NCI-H69 (cell line): ENCODE measurements at places on chromosomes 1 and 21.

- no peak for DNase-seq
These were observed 186.5 kb upstream of the VAMP3 start for GRCh38 chr1:7584643-7585042.

DNA sequence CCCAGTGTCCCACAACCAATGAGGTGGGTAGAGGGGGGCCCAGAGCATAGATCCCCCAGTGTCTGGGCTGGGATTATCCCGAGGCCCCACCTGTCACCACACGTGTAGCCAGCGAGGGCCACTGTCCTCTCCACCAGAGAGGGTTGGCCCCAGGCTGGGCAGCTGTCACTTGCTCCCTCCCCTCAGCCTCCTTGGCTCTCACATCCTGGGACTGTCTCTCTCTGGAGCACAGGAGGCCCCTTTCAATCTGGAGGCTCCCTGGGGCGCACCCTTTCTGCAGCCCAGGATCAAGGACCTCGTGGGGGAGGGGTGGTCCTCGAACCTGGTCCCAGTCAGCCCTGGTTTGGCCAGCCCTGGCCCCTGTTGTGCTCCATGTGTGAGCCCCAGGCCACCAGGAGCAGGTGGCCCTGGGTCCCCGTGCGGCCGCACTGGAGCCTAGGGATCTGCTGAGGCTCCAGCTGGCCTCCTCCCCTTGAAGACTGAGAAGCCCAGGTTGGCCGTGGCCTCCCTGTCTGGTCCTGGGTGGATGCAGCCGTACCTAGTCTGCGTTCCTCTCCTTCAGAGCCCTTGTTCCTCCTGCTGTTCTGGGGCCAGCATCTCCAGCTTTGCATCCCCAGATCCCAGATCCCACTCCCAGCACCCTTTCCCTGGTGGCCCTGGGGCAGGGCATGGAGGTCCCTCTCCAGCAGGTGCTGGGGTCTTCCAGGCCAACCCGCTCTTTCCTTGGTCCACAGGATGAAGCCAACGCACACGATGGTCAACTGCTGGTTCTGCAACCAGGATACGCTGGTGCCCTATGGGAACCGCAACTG lies 6.7 kb downstream of the TMEM201 start:
- DNase-seq: no peak

GRCh38 chr1:239170828-239171227 lies 215.5 kb upstream of the CHRM3 start:
- no peak for DNase-seq

DNA sequence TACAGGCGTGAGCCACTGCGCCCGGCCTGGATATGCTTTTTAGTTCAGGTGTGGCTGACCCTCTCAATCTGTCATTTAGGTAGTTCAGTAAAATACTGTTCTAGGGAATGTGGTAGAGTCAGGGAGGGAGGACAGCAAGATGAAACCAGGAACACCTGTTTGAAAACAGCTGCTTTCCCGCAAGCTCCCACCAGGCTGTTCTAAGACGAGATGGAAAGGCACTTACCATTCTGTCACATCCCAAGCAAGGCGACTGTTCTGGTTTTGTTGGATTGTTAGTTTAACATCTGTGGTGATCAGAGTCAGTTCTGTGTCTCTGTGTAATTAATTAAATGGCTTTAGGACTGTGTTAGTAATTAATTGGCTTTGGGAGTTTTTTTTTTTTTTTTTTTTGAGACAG lies 2.9 kb downstream of the CHAF1B start:
- peak; percentile 19 for DNase-seq

GRCh38 chr1:15408890-15409387 lies 749 bp upstream of the EFHD2 start:
- no peak for DNase-seq

DNA sequence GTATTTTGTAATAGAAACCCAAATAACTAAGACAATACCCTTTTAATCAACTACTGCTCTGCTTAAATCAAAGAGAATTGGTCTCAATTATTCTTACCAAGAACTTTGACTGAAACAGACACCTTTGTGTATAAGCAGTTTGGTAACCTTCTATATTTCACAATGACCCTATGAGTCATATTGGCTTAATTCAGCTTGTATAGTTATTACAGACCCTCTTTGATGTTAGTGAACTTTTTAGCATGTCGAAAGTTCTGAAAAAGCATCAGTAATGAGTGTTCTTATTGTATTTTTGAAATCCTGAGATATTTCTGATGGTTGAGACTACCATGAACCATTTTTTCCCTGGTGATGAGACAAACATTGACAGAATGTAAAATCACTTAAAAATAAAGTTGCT lies 43.3 kb upstream of the RABGAP1L start:
- no peak for DNase-seq

GRCh38 chr1:219109424-219110018 lies 64.2 kb upstream of the LYPLAL1 start:
- DNase-seq: no peak

DNA sequence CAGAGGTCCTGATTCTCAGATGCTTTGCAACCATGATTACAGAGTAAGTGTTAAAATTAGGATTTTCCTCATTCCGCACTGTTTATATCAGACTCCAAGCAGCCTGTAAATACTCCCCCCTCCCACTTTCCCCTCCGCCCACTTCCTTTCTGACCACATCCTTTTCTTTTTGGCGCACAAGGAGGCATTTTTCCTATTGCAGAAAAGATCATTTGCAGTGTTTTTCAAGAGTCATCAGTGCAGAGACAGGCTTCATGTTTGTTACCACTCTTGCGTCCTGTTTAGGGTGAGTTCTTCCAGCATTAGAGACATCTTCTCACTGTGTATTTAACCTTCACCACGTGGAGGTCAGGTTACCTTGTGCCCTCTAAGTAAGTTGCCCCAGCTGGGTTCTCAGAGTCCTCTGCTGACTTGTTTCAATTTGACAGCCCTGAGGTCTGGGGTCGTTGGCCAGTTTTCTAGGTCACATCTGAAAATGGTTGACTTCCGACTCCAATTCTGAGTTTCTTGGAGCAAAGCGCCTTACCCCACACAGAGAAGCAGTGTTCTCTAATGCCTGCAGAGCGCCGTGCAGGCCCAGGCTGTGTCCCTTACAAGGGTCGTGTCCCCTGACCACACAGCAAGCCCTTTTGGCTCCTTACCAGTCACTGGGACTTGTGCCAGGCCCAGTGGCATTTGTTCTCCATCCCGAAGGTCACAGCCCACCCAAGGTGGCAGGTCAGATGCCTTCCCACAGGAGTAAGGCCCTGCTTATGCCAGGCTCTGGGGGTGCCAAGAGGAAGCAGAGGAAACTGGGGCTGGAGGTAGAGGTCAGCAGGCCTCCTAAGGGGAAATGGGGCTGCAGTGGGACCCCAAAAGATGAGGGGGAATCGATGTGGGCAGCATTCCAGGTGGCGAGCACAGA lies 85.6 kb downstream of the FAM78B start:
- DNase-seq: no peak

DNA sequence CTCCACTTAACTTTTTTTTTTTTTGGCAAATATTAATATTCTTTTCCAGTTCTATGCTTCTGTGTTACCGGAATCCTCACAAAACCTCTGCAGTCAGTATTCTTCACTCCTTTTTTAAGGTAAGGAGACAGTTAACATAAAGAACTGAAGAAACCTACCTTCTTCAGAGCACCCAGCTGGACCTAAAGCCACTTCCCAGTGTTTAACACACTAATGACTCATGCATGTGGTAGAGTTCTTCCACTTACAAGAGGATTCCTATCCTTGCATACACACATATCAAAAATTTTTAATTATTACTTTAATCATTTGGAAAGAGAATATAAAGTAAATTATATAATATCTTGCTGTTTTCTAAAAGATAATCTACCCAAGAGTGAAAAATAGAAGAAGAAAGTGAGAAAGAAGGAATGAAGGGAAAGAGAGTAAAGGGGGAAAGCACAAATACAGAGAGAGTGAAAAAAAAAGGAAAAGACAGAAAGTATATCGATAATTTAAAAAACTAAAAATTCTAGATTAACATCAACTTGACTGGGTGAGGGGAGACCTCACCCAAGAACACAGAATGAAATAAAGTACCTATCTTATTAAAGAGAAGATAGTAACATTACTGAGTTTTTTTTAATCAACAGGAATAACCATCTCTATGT lies 54.9 kb downstream of the ENAH start:
- DNase-seq: no peak

- DNase-seq: no peak
These were observed 21.6 kb downstream of the URB1 start for GRCh38 chr21:32370998-32371766.

GRCh38 chr1:109371341-109371739 lies 26.4 kb downstream of the SORT1 start:
- DNase-seq: no peak

DNA sequence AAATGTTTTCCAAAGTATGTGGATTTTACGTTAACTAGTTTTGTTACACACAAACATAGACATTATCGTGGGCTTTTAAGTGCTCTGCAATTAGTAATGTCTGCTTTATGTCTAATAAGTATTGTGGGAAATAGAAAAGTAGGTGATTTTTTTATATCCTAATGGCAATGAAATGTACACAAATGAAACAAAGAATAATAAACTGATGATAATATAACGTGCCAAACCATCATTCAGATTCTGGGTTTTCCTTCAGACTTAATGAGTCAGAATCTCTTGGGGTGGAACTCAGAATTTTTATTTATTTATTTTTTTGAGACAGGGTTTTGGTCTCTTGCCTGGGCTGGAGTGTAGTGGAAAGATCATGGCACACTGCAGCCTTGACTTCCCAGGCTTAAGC lies 2.0 kb downstream of the TMEM183A start:
- DNase-seq: no peak

GRCh38 chr1:145972580-145972979 lies 8.1 kb downstream of the POLR3GL start:
- no peak for DNase-seq

GRCh38 chr1:163144418-163144817 lies 58.3 kb downstream of the RGS5 start:
- peak; percentile 81 for DNase-seq

- DNase-seq: peak; percentile 14
These were observed 83.3 kb downstream of the FNBP1L start for GRCh38 chr1:93531193-93531592.

GRCh38 chr1:227356620-227357146 lies 38.4 kb upstream of the CDC42BPA start:
- peak; percentile 55 for DNase-seq

GRCh38 chr21:41410361-41410760 lies 15.7 kb upstream of the MX1 start:
- DNase-seq: no peak

DNA sequence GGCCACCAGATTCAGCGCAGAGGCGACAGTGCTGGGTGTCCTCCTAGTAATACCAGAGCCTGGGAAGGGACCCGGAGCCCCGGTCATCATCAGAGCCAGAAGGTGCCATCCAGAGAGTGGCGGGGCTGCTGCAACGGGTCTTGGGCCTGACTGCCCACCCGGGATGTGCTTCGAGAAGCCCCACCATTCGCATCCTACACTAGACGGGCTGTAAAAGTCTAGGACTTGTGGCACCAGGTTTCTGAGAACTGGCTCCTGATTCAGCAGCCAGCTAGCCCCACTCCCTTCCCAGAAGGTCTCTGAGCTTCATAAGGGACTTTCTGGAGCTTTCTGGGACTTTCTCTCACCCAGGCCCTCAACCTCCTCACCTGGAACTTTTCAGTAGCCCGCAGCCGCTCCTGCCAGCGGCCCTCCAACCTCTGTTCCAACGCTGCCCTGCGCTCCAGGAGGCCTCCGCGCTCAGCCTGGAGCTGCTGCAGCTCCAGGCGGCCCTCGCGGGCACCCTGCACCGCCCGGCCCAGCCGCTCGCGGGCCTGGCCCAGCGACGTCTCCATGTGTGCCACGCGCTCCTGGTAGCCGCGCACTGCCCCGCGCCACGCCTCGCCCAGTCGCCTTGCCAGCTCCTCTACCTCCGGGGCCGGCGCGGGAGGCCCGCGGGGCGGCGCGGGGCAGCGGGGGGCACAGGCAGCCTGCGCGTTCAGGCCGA lies 940 bp downstream of the NES start:
- no peak for DNase-seq

DNA sequence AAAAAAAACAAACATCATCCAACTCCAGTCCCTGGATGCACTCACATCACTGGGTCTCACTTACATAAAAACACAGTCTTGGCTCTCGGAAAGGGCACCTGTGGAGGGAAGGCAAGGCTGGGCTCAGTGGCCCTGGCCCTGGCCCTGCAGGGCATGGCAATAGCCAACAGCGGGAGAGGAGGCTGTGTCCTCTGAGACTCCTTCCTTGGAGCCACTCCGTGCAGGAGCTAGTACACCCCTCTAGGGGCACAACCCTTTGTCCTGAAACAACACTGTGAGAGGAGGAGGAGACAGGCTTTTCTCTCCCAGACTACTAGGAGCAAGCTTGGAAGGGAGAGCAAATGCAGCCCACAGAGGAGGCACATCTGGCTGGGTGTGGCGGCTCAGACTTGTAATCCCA lies 28.0 kb downstream of the URB1 start:
- no peak for DNase-seq

- no peak for DNase-seq
These were observed 81.5 kb downstream of the NDUFS5 start for GRCh38 chr1:39107341-39108290.

DNA sequence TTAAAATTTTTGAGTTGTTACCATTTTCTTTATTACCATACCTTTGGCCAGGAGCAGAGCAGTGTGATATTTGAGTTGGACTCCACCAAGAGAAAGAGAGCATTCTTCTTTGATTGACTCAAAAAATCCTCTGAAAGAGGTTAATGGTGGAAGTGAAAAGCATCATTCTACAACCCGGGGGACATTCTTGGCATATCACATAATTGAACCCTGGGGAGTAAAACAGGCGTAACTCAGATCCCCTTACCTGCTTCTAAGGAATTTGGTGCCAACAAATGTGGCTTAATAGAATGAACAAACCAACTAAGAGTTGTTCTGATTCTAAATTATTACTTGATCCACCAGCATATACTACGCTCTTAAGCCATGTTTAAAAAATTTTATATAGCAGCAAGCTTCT lies 351.1 kb upstream of the DEPDC1 start:
- no peak for DNase-seq

GRCh38 chr1:71687376-71687775 lies 595.0 kb downstream of the NEGR1 start:
- peak; percentile 44 for DNase-seq

- DNase-seq: no peak
These were observed 86.5 kb downstream of the LACTBL1 start for GRCh38 chr1:22886211-22886610.

- no peak for DNase-seq
These were observed 219.3 kb upstream of the GREM2 start for GRCh38 chr1:240831191-240831631.

- DNase-seq: no peak
These were observed 127.9 kb downstream of the TIAM1 start for GRCh38 chr21:31216206-31216605.

- DNase-seq: peak; percentile 16
These were observed 349.4 kb downstream of the NUF2 start for GRCh38 chr1:163670989-163671757.

DNA sequence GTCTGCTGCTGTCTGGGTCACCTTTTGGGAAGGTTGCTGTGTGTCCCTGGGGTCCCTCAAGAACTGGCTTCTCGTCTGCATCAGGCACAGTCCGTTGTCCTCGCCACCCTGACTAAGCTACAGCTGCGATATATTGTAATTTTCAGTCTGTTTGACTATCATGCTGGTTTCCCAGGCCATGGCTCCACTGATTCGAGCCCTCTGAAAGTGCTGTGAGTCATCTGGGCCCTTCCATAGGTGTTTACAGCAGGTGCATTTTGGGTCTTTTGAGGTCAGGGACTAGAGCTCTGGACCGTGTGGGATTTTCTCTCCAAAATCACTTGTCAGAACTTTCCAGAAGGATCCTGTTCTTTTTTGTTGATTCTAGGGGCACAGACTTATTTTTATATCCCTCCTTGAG lies 52.8 kb downstream of the SPSB1 start:
- DNase-seq: no peak
